ENCODE measurements at places on chromosomes 11 and 22.

DNA sequence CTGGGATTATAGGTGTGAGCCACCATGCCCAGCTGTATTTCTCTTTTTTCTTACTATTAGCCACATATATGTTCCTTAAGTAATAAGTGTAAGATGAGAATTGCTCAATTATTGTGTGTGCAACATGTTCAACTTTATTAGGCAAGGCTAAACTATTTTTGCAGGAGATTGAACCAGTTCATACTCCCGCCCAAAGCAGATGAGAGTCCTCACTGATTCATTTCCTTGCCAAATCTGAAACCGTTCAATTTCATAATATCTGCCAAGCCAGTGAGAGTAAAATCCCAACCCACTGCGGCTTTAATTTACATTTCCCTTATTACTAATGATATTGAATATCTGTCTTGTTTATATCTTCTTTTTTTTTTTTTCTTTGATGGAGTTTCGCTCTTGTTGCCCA, 48.4 kb downstream of the KCNJ4 start:
- no peak for DNase-seq

DNA sequence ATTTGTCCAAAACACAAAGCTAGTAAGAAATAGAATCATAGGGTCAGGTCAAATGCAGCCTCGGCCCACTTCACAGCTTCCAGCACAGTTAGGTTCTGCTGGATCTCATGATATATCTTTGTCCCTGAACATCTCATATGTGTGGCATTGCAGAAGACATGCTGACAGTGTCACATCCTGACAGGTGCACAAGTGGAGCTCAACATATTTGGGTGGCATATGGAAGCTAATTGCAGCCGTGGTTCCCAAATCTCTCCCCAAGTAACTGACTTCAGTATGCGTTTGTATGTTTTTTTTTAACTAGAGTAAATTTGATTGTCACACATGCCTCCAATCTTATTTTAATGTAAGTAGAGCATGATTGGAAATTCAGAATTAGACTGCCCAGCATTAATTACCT, 33.4 kb downstream of the NAV2 start:
- no peak for DNase-seq

- no peak for DNase-seq
These were observed 84.6 kb upstream of the LRRC55 start for GRCh38 chr11:57097149-57097548.

DNA sequence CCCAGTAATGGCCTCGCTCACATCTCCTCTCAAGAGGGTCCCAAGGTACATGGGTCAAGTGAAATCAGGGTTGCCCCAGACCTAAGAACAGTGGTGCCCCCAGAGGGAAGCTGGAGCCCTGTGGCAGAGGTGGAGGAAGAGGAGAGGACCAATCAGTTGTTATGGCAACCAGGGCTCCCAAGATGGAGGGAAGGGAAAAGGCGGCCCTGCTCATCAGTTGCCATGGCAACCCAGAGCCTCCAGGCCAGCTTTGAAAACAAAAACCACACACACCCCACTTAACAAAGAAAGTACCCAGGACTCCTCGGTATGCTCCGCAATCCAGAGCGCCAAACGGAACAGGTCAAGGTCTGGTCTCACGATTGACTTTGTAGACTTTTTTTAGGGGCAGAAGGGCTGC, 53.5 kb upstream of the SLC35C1 start:
- DNase-seq, result no peak

GRCh38 chr11:120659076-120659475, 147.5 kb downstream of the GRIK4 start:
- no peak for DNase-seq

Data from GM12864 (cell line).